ENCODE measurements at places on chromosomes 3 and 15.

DNA sequence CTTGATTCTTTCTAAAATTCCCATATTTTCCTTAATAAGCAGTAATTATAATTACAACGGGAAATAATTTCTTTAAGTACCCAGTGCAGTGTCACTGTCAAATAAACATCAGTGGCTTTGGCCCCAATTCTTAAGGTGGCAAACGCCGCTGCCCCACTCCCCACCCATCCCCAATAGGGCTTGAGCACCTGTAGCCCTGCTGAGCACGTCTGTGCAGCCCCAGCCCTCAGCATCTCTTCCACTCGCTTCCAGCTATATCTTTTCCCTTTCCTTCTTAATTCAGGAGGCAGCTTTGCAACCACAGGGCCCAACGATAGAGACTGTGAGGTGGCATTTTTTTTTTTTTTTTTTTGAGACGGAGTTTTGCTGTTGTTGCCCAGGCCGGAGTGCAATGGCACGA, 9.0 kb downstream of the PPM1M start:
- no peak for DNase-seq

GRCh38 chr15:39573844-39574243, 7.0 kb upstream of the THBS1 start:
- no peak for DNase-seq

DNA sequence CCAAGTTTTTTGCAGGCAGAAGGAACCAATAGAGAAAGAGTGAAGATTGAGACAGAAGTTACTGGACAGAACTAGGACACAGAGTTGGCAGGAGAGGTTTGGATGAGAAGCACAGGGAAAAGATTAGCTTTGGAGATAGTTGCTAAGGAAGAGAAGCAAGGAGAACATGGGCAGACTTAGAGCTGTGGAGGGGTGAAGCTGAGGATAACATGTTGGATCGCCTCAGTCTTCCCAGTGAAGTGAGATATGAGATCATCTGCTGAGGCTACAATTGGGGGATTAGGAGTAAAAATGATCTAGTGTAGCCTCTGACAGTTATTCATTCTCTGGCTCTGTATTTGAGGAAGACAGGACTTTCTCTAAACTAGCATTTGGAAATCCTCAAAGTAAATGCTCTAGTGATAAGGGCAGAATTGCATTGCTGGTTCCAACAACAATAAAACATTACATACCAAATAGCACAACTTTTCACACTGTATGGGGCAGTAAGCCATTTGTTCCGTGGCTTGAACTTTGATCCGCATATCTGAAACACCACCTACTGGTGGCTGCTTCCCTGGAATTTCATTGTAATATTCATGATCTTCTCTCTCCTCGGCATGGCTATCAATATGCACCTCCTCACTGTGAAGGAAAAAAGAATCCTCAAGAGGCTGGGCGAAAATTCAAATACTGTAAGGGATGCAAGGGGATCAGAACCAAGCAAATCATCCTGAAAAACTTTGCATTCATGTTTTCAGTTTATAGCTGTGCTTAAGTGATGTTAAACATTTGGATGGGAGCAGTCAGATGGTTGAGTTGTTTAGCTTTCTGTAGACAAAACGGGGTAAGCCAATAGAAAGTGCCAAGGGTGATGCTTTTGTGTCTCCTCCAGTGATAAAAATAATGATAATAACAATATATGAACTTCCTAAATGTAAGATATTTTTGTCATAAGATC, 22.2 kb upstream of the EID1 start:
- DNase-seq: no peak

DNA sequence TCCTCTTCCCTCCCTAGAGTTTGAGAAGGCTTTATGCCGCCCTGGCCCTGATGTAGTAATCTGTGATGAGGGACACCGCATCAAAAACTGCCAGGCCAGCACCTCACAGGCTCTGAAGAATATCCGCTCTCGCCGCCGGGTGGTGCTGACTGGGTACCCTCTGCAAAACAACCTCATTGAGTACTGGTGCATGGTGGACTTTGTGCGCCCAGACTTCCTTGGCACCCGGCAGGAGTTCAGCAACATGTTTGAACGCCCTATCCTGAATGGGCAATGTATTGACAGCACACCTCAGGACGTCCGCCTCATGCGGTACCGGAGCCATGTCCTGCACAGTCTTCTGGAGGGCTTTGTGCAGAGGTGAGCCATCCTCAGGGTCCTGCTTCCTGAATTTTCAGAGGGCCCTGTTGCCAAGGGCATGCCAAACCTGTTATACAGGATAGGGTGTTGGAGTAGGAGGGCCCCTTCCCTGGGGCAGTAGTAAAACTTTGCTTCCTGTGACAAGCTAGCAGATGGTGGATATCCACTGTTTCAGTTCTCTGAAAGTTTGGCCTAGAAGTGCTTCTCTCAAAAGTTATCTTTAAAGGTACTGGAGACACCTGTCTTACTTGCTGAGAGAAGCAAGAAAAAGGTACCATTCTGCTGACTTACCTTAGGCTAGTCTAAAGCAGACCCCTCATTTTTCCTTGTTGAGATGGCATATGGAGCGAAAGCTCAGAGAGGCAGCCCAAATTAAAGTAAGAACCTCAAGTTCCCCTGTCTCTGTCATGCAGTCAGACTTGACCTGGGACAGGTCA, 33.7 kb upstream of the TEX264 start:
- no peak for DNase-seq

DNA sequence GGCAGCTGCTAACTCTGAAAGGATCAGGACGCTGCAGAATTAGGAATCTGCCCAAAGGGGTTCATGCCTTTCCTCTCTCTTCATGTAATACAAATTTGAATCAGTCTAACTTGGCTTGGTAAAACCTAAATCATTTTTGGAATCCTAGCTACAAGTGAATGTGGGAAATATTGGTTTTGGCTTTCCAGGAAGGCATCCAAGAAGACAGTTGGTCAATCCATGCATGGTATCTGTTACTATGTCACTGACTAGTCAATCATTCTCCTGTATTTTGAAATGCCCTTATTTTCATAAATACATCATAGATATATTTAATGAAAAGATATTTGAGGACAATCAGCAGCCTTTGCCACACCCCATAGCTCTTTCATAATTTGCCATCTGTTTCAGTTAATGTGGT, 7.5 kb upstream of the PLS1 start:
- no peak for DNase-seq

- DNase-seq: no peak
These were observed 15.3 kb downstream of the FAM3D start for GRCh38 chr3:58651276-58651675.

DNA sequence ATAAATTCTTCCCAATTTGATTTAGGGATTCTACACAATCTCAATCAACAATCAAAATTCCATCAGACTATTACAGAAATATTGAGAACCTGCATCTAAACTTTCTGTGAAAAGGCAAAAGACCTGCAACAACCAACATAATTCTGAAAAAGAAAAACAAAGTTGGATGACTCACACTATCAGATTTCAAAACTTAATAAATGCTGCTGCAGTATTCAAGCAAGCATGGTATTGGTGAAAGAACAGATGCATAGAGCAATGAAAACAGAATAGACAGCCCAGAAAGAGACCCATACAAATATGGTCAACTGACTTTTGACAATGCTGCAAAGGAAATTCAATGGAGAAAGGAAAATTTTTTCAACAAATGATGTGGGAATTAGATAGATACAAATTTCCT, 477.1 kb upstream of the NR2F2 start:
- DNase-seq: no peak

DNA sequence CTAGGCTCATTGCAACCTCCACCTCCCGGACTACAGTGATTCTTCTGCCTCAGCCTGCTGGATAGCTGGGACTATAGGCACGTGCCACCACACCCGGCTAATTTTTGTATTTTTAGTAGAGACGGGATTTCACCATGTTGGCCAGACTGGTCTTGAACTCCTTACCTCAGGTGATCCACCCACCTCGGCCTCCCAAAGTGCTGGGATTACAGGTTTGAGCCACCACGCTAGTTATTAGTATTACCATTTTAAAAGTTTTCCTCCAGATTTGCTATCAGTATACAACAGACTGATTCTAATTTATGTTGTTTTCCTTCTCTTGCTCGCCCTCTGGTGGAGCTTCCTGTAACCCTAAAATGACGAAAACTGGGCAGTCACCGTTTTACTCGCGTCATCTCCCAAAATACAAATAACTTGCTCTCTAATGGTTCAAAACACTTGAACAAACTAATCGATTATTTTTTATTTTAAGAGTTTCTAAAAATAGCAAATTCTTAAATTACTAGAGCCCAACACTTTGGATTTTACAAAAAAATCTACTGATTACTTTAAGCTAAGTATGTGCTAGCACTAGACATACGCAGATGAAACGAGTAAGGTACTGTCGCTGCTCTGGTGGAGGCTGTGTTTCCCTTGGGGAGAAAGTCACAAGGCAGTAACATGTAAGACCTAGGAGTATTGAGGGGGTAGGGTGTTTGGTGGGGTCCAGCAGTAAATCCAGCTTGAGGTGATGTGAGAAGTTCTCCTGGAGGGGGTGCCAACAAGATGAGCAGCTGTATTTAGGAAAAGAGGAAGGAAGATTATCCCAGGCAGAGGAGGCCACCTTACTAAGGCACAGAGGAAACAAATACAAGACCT, 203.3 kb downstream of the MBNL1 start:
- DNase-seq: no peak

GRCh38 chr3:48222616-48223513, at the start of gene CAMP:
Gene CAMP (plus strand): TSS chr3:48223495. CDS start chr3:48223512, 17 bp downstream.
- DNase-seq: no peak

GRCh38 chr15:26867200-26868007, 542 bp downstream of the GABRA5 start:
- no peak for DNase-seq

GRCh38 chr15:23038726-23039142, 635 bp downstream of the TUBGCP5 start:
- DNase-seq: no peak

DNA sequence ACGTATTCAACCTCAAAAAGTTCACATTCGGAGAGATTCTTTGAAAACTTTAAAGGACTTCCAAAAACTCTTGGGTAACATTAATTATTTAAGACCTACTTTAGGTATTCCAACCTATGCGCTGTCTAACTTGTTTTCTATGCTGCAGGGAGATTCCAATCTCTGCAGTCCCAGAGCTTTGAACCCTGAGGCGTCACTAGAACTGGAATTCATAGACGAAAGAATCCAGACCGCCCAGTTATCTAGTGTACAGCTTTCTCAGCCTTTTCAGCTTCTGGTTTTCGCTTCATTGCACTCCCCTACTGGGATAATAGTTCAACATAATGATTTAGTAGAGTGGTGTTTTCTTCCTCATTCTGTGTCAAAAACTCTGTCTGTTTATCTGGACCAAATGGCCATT, 711.3 kb downstream of the ROBO1 start:
- no peak for DNase-seq

GRCh38 chr3:71857956-71858355, 73.0 kb upstream of the PROK2 start:
- DNase-seq: no peak

GRCh38 chr3:2921903-2922302, 188.3 kb downstream of the IL5RA start:
- no peak for DNase-seq

DNA sequence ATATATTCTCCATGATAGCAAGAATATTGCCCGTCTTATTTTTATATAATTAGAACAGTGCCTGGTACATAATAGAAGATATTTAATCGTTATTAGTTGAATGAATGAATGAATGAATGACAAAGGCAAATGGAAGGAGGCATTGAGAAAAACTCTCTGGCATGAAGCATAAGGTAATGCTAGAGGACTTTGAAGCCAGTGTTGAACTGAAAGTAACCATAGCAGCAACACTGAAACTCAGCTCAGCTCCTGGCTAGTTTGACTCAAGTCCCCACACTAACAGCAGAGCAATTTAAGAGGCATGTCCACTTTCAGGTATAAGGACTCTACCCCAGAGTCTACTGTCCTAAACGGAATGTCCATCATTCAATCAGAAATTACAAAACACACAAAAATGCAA, 227.0 kb downstream of the CPNE4 start:
- no peak for DNase-seq

GRCh38 chr3:42946050-42946449, 33.1 kb upstream of the GASK1A start:
- DNase-seq: no peak

- no peak for DNase-seq
These were observed 60.9 kb upstream of the DCBLD2 start for GRCh38 chr3:98962189-98962930.

- DNase-seq: no peak
These were observed 28.2 kb upstream of the PIAS1 start for GRCh38 chr15:68025835-68026424.

DNA sequence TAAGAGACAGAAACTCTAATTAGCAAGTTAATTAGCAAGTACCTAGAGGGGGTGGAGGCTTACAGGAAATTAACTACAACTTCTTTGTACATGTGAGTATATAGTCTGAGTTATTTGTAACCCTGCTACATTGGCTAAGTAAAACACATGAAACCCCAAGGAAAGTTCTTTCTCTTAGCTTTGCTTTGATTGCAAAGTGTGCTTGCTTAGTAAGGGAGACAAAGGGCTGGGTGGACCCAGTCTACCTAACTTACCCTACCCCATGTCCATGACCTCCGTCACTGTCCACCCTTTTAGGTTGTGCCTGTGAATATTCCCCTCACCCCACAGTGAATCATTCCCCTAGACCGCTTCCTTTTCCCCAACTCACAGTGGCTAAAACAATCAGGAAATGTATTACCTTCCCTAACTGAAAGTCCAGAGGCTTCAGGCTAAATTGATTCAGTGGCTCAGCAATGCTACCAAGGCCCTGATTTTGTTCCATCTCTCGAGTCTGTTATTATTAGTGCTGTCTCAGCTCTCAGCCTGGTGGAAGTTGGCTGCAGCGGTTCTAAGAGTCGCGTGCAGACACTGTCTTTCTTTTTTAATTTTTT, 31.1 kb upstream of the RYR3 start:
- no peak for DNase-seq

GRCh38 chr3:156792945-156793344, 33.2 kb upstream of the LEKR1 start:
- no peak for DNase-seq

- no peak for DNase-seq
These were observed 848 bp downstream of the NCEH1 start for GRCh38 chr3:172709774-172710663.
